ENCODE measurements at places on chromosomes 11 and 22.

DNA sequence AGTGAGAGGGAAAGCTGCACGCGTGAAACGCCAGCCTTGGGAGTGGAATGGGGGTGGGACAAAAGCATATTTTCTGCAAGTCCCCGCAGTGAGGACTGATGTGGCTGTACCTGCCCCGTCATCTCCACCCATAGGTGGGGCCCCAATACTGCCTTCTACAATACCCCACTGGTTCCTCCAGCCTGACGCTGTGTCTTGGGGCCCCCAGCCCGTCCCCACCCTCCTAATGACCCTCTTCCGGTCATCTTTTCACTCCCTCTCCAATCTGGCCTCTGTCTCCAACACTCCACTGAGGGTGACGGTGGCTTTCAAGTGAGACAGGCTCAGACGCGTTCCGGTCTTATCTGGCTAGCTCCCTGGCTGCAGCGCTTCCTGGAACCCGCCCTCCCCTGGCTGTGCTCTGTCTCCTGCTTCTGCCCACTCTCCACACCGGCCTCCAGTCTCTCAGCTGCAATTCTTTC is 104.2 kb downstream of the MICAL3 start:
- no peak for DNase-seq

- DNase-seq = no peak
Measured at GRCh38 chr22:45949891-45950290, 27.1 kb downstream of the WNT7B start.

GRCh38 chr11:109132539-109132938 is 289.5 kb upstream of the C11orf87 start:
- no peak for DNase-seq

GRCh38 chr11:71364176-71364671 is 84.0 kb downstream of the DHCR7 start:
- DNase-seq = no peak

DNA sequence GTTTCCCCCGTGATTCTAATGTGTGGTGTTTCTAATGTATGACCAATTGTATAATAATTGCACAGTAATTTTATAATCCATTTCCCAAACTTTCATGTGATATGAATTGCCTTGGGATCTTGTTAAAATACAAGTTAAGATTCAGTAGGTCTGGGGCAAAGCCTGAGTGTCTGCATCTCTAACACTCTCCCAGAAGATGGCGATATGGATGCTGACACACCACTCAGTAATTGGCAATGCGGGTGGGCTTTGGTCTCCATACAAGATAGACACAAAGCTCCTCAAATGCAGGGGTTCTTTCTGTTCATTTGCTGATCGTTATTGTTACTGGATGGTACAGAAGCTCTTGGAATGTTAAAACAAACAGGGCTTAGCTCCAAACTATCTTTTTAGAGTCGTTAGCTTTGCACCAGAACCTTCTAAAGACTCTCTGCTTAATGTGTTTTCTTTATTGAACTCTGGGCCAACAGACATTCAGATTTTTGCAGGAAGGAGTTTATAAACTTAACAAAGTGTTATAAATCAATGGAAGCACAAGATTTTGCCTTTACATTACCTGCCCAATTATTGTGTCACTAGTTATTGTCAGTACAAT is 45.4 kb upstream of the ANO3 start:
- DNase-seq = no peak

DNA sequence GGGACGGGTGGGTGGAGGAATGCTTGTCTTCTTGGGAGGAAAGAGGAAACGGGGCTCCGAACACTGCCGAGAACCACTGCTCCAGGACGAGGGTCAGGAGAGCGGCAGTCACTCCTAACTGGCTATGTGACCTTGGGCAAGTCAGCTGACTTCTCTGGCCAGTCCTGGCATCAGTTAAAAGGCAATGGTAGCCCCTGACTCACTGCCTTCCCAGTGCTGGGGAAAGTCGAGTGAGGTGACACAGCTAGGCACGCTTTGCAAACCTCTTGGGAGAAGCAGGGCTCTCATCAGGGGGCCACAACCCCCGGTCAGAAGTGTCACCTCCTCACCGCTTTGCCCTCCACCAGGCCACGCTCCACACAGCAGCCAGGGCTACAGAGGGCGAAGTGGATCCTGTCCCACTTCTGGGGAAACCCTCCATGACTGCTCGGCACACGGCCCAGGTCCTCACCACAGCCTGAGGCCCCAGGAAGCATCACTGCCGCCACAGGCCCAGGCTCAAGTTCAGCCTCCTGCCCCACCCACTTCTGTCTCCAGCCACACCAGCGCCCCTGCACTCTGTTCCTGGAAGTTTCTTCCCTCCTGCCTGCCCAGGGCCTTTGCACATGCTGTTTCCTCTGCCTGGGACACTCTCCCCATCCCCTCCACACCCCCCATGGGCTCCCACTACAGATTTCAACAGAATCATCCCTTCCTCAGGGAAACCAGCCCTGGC is 16.3 kb downstream of the IL2RB start:
- DNase-seq = no peak

DNA sequence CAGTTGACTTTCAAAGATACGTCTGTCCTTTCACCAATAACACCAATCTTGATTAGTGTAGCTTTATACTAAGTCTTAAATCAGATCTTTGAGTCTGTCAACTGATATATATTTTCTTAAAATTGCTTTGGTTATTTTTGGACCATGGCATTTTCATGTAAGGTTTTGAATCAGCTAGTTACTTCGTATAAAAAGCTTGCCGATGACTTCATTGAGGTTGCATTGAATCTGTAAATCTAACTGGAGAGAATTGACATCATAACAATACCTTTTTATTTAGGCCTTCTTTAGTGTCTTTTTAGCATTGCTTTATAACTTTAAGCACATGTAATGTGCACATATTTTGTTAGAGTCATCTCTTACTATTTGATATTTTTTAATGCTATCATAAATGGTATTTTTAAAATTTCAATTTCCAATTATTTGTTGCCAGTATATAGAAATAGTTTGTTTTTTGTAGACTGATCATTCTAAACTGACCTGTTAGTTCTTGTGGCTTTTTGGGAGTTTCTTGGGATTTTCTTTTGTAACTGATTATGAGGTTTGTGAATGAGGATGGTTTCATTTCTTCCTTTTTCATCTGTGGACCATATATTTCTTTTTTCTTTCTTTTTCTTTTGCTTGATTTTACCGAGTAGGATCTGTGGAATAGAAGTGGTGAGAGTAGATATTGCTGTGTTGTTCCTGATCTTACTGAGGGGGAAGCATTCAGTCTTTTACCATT is 61.4 kb downstream of the DDX10 start:
- no peak for DNase-seq

GRCh38 chr22:37259540-37260029 is 15.5 kb upstream of the RAC2 start:
- no peak for DNase-seq

- DNase-seq = no peak
Measured at GRCh38 chr11:105838668-105839384, 183.2 kb downstream of the MSANTD4 start.

DNA sequence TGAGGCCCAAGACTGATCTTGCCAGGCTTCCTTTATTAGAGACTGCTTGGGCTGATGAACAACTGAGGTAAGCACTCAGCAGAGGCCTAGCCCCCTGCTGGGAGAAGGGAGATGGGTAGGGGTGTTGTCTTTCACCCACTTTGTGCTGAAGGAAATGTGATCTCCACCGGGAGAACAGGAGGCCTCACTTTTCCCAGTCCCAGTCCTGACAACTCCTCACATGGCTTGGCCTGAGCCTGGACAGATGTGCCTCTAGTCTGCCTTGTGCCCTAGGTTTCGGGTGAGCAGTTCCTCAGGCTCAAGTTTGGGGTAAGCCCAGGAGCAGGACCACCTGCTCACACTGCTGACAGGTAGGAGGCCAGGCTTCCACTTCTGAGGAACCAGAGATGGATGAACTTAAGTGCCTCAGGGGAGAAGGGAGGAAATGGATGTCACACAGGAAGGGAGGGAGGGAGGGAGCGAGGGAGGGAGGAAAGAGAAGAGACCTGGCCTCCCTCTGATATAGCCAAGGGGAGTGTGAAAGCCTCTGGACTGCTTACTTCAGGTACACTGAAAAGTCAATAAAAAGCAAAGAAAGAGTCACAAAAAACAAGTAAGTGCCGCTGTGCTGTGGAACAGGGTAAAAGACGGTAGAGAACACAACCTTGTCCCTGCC is 8.1 kb downstream of the CLPB start:
- DNase-seq = no peak

- peak; percentile 21 for DNase-seq
Measured at GRCh38 chr11:38593649-38594048, 1995.6 kb upstream of the RAG2 start.

DNA sequence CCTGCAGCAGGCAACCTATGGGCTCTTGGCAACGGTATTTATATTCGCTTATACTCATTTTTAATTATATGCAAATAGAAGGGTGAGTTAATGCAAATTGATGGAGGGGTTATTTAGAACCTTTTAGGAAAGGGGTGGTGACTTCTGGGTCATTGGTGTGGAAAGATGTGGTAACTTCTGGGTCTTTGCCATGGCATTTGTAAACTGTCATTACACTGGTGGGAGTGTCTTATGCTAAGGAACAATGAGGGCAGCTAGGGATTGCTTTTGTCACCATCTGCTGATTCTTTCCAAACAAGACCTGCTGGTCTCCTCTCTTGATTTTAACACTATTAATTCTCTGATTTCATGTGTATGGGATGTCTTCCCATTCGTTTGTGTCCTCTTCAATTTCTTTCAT is 11.7 kb upstream of the KAT5 start:
- no peak for DNase-seq

DNA sequence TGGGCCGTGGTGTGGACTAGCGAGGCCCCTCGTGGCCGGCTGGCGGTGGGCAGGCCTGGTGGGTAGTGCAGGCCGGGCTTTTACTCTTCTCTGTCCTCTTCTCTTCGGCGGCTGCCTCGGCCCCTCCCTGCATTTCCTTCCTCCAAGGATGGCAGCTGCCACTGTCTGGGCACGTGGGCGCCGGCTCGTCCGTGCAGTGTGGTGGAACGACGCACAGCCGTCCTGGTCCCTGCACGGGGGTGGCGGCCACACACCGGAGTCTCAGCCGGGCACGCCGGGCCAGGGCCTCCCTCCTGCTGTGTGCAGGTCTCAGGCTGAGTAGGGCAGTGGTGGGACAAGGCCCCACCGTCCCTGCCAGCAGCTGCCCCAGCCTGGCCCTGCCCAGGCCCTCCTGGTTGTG is 37.7 kb downstream of the MOB2 start:
- DNase-seq = no peak

GRCh38 chr11:30786256-30787110 is 200.3 kb upstream of the MPPED2 start:
- no peak for DNase-seq

DNA sequence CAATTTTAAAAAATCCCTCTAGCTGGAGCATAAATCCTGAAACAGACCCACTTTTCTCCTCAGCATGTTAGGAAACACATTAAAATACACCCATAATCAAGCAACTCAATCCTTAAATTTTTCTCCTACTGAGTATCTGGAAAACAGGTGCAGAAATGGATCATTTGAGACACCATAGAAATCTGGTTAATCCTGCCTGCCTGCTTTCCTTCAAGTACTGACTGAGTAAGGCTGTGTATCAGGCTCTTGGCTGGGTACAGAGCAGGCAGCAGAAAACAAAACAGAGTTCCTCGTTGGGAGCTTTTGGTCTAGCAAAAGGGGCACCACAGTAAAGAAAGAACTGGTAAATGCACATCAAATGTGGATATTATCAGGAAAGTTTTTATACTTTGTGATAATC is 1.9 kb downstream of the KCNQ1OT1 start:
- no peak for DNase-seq

- no peak for DNase-seq
Measured at GRCh38 chr22:19912271-19912999, 29.1 kb upstream of the COMT start.
